ENCODE measurements at places on chromosomes 5 and 9. TPM values are rescaled to one million over a fixed set of nuclear protein-coding genes. Genes with fewer than 3 reads are reported as not detected.

The ADCY2 gene
- not detected for total RNA-seq

The FAM81B gene
- not detected for total RNA-seq

The LHX3 gene
- not detected for total RNA-seq

The MFAP3 gene
- 28.3 TPM for total RNA-seq

The SOX30 gene
- total RNA-seq = not detected

DNA sequence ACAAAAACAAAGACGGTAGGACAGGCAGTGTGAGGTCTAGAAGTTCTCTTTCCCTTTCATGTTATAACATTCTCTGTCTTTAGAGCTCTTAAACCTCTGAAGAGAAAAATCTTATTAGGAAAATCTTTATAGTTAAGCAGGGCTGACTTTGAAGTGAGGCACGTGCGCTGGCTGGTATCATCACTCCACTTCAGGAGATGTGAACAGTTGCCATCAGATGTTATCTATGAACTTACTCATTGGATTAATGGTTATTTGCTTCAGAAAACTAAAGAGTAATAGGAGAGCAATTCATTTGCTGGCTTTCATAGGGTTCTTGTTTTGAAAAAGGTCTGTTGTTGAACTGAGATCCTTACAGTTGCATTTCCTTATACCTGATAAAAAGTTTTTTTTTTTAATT lies 25.7 kb downstream of the LRRTM2 start:
- DNase-seq = no peak

GRCh38 chr9:131621551-131622358 lies 76.4 kb downstream of the PRRT1B start:
- no peak for DNase-seq

DNA sequence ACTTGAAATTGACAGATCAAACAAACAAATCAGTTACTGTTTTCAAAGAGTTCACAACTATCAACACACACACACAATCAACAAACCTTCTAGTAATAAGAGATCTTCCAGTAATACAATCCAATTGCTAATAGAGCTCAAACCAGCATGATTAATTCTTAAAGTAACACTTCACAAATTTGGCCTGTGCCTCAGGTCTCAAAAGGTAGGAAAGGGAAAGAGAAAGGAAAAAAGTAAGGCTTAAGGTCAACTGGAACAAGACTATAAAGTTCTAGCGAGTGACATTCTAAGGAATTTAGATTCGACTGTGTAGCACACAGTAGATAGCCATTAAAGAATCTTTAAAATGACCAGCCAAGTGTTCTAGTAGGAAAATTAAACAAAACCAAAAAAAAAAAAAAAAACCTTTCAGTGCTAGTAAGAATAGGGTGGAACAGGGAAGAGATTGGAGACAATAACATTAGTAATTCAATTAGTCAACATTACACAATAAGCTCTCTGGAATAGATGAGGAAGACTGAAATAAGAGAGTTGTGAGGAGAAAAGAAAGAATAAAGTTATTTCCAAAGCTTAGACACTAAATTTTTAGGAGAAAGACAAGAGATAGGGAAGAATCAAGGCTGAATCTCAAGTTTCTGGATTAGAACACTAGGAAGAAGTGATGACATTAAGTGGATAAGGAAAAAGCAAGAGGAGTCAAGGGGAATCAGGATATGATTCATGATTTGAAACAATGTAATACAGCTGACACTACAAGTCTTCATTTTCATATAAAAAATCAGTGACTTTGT lies 86.1 kb downstream of the FBXL17 start:
- no peak for DNase-seq

DNA sequence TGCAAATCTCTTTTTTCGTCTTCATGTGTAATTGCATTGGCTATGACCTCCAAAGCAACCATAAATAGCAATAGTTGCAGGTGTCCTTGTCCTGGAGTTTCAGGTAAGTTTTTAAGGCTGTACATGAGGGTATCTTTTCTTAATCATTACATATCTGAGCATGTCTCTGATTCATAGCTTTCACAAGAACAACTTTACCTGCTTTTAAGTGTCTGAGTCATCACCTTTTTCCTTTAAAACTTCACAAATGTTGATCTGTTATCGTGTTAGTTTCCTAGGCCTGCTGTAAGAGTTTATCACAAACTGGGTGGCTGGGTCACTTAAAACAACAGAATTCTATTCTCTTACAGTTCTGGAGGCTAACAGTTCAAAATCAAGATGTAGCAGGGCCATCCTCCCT lies 13.8 kb downstream of the GARNL3 start:
- DNase-seq = no peak

DNA sequence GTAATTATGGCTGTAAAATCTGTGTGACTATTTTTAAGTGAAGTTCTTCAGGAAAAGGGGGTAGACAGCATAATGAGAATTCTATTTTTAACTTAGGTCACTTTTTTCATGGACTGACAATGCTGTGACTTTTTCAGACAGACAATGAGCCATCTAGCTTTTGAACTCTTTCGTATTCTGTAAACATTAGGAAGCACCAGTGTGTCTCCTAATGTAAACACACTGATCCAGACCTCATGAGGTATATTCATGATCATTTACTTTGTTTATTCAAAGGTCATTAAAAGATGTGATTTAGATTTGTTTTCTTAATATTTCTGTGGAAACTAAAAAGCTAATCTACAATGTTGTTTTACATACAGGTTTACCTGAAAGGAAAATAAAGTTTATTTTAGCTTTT lies 352.6 kb downstream of the ADGRV1 start:
- DNase-seq = peak; percentile 88

GRCh38 chr9:119793218-119793617 lies 424.0 kb upstream of the BRINP1 start:
- no peak for DNase-seq
